CD4-positive, alpha-beta T cell (primary cell): ENCODE measurements at places on chromosomes 2 and 18. TPM values are rescaled to one million over a fixed set of nuclear protein-coding genes. Genes with fewer than 3 reads are reported as not detected.

GRCh38 chr2:232882085-232882484 is 12.0 kb downstream of the SNORC start:
- no peaks in the 10 kb centered on the region for H3K27me3 ChIP-seq
- H3K4me1 ChIP-seq: peaks cover under 1% of the 10 kb centered on the region
- no peak for DNase-seq
- H3K36me3 ChIP-seq: no peaks in the 10 kb centered on the region
- H3K4me3 ChIP-seq: no peak overlapping the region
- no peak overlapping the region for H3K27ac ChIP-seq

DNA sequence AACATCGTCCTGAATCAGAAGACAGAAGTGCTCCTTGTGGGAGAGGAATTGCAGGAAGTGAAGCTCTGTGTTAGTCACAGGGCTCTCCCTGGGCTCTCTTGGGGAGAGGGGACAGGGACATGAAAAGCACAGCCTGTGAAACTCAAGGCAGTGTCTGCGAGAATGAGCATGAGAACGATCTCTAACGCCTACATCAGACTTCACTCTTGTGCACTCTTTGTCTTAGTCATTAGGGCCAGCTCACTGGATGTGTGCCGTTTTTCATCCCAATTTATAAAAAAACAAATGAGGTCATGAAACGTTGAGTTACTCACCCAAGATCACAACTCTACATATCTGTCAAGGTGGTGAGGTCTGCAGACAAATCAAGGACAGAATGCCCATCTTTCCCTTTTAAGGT is 27.0 kb upstream of the TWIST2 start:
- DNase-seq: no peak
- peaks cover 12% of the 10 kb centered on the region for H3K27me3 ChIP-seq
- no peak overlapping the region for H3K4me3 ChIP-seq
- H3K36me3 ChIP-seq: no peaks in the 10 kb centered on the region

DNA sequence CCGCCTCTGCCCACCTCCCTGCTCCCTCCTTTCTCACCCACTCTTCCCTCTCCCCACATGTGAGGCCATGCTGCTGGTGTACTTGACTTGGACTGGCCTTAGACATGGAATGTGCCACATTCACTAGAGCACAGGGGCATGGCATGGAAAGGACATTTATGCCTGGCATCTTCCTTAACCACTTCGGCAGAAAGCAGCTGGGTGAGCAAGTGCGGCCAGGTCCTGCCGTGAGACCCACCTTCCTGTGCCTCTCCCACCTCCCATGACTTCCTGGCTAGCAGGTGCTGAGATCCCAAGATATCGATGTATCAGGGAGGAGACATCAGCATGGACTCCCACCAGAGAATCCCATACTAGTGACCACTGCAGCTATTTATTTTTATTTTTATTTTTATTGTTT is 13.0 kb downstream of the GPR55 start:
- no peaks in the 10 kb centered on the region for H3K27me3 ChIP-seq
- H3K4me1 ChIP-seq: peaks cover 11% of the 10 kb centered on the region
- H3K36me3 ChIP-seq: peaks cover 20% of the 10 kb centered on the region
- DNase-seq: peak; percentile 14
- H3K4me3 ChIP-seq: no peak overlapping the region

- peaks cover 26% of the 10 kb centered on the region for H3K4me1 ChIP-seq
- no peak overlapping the region for H3K4me3 ChIP-seq
- DNase-seq: no peak
Observed at GRCh38 chr2:20333738-20334137, 16.9 kb downstream of the PUM2 start.

DNA sequence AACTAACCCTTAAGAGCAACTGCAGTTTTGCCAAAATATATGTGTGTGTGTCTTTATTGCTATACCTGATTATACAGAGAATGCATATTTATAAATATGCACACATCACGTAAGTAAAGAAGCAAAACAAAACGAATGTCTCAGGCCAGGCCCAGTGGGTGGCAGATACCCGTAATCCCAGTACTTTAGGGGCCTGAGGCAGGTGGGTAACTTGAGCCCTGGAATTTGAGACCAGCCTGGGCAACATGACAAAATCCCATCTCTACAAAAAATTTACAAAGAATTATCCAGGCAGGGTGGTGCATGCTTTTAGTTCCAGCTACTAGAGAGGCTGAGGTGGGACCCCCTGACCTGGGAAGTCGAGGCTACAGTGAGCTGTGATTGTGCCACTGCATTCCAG is 745.3 kb downstream of the SATB2 start:
- no peak overlapping the region for H3K4me3 ChIP-seq
- H3K4me1 ChIP-seq: no peaks in the 10 kb centered on the region
- H3K27me3 ChIP-seq: no peaks in the 10 kb centered on the region

GRCh38 chr2:110897966-110898365 is 165.6 kb downstream of the ACOXL start:
- no peak overlapping the region for H3K4me3 ChIP-seq
- no peak for DNase-seq
- H3K36me3 ChIP-seq: no peaks in the 10 kb centered on the region
- no peak overlapping the region for H3K27ac ChIP-seq

- peak overlapping the region; percentile 35 for H3K4me3 ChIP-seq
- no peaks in the 10 kb centered on the region for H3K27me3 ChIP-seq
- peaks cover 3% of the 10 kb centered on the region for H3K4me1 ChIP-seq
Observed at GRCh38 chr18:64207820-64208219, 58.9 kb upstream of the LINC00305 start.

DNA sequence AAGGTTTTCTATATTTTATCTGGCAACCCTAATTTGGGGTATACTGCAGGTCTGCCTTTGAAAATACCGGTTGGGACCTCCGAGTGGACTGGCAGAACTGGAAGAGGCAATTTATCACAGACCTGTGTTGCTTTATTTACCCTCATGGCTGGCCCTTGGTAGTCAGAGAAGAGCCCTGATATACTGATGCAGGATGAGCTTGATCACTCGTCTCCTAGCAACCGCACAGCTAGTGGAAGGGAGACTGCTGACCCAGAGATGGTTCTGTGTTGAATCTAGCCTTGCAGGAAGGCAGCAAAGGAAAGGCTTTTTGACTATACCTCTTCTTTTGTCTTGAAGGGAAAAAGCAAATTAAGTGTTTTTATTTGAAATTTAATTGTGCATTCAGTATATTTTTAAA is 154.7 kb downstream of the EML6 start:
- no peak overlapping the region for H3K4me3 ChIP-seq
- no peak for DNase-seq
- H3K27ac ChIP-seq: no peak overlapping the region
- H3K36me3 ChIP-seq: no peaks in the 10 kb centered on the region
- no peaks in the 10 kb centered on the region for H3K4me1 ChIP-seq
- H3K27me3 ChIP-seq: no peaks in the 10 kb centered on the region

DNA sequence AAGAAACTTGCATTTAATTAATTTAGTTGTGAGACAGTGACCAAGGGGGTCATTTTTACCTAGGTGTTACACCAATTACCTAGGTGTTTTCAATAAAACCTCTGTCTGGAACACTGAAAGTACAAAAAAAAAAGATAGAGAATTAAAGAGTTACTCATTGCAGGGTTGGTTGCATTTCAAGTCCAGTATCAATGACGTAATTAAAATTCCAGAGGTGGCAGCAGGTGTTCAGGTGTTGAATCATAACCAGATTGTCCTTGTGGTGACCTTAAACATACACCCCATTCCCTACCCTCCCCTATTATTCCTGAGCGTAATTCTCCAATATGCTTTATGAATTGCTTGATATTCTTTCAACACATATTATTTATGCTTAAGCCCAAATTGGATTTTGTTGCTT is 352.0 kb upstream of the SLC8A1 start:
- H3K4me1 ChIP-seq: no peaks in the 10 kb centered on the region
- H3K36me3 ChIP-seq: no peaks in the 10 kb centered on the region
- no peak overlapping the region for H3K27ac ChIP-seq
- H3K4me3 ChIP-seq: no peak overlapping the region
- DNase-seq: no peak

- H3K4me1 ChIP-seq: peaks cover 21% of the 10 kb centered on the region
- no peak for DNase-seq
- H3K27ac ChIP-seq: no peak overlapping the region
Observed at GRCh38 chr2:29317077-29317517, 201.9 kb downstream of the CLIP4 start.

- no peak within 1 kb of the TSS for H3K27ac ChIP-seq
- H3K4me3 ChIP-seq: no peak within 1 kb of the TSS
Observed at GRCh38 chr2:188974164-188974563, at the start of gene COL3A1. Gene COL3A1, plus strand, starts transcription at chr2:188974373. Its CDS starts 117 bp downstream, at chr2:188974490.

- no peak overlapping the region for H3K4me3 ChIP-seq
- no peak for DNase-seq
- H3K27me3 ChIP-seq: no peaks in the 10 kb centered on the region
- H3K27ac ChIP-seq: no peak overlapping the region
- H3K4me1 ChIP-seq: no peaks in the 10 kb centered on the region
Observed at GRCh38 chr2:213067888-213068287, 83.5 kb downstream of the IKZF2 start.

GRCh38 chr18:9474108-9474982 is 968 bp upstream of the RALBP1 start:
- H3K4me3 ChIP-seq: peak overlapping the region; percentile 72
- peaks cover 2% of the 10 kb centered on the region for H3K36me3 ChIP-seq
- no peak for DNase-seq
- peaks cover 25% of the 10 kb centered on the region for H3K4me1 ChIP-seq
- no peaks in the 10 kb centered on the region for H3K27me3 ChIP-seq

- no peak overlapping the region for H3K4me3 ChIP-seq
- no peaks in the 10 kb centered on the region for H3K27me3 ChIP-seq
- H3K4me1 ChIP-seq: no peaks in the 10 kb centered on the region
Observed at GRCh38 chr2:173831312-173832229, 133.6 kb downstream of the SP3 start.

GRCh38 chr2:69644506-69644979 is 1.0 kb upstream of the AAK1 start:
- no peaks in the 10 kb centered on the region for H3K27me3 ChIP-seq
- H3K36me3 ChIP-seq: peaks cover 9% of the 10 kb centered on the region
- H3K4me1 ChIP-seq: peaks cover 57% of the 10 kb centered on the region
- H3K27ac ChIP-seq: peak overlapping the region; percentile 90
- H3K4me3 ChIP-seq: peak overlapping the region; percentile 85

DNA sequence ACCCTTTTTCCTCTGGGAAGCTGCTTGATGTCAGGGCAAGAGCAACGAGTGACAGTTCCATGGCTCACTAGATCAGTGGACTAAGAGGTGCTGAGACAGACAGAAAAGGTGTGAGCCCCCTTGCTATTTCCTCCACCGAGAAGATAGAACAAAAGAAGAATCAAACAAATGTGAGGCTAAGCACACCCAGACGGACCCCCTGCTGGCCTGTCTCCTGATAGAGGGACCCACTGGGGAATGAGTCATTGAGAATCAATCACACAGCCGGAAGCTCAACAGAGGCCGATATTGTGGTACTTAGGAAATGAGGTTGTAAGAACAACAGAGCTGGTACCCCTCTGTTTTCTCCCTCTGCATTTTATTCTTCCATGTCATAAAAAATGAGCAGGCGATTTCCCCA is 89.8 kb upstream of the TEX51 start:
- H3K4me1 ChIP-seq: no peaks in the 10 kb centered on the region
- H3K4me3 ChIP-seq: no peak overlapping the region
- no peaks in the 10 kb centered on the region for H3K27me3 ChIP-seq
- no peak for DNase-seq

GRCh38 chr2:42042631-42043355 is 5.0 kb upstream of the PKDCC start:
- H3K36me3 ChIP-seq: no peaks in the 10 kb centered on the region
- H3K27me3 ChIP-seq: peaks cover 44% of the 10 kb centered on the region
- H3K4me1 ChIP-seq: peaks cover 8% of the 10 kb centered on the region
- no peak for DNase-seq

GRCh38 chr2:131037398-131038257 is 55.6 kb downstream of the FAM168B start:
- peaks cover 48% of the 10 kb centered on the region for H3K4me1 ChIP-seq
- H3K4me3 ChIP-seq: no peak overlapping the region
- peaks cover 10% of the 10 kb centered on the region for H3K27me3 ChIP-seq
- H3K36me3 ChIP-seq: no peaks in the 10 kb centered on the region
- no peak for DNase-seq

DNA sequence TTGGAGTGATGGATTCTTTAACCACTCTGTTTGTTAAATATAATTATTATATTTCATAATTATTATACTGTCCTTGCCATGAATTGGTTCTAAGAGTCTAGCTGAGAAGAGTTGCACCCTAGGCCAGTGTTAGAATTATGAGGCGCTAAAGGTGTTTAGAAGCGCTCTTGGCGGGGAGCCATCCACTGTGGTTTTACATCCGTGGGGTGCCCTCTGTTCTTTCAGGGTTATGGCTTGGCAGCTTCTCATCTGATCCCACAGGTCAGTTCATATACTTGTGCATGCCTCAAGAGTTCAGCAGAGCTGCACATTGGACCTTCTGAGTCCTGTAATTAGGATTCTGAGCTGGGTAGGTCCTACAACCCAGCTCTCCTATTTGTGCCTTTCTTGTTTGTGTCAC is 9.1 kb downstream of the ASAP2 start:
- H3K27ac ChIP-seq: no peak overlapping the region
- no peaks in the 10 kb centered on the region for H3K4me1 ChIP-seq
- H3K27me3 ChIP-seq: peaks cover 14% of the 10 kb centered on the region
- no peak for DNase-seq

GRCh38 chr2:232815569-232815968 is 39.2 kb upstream of the KCNJ13 start:
- H3K4me1 ChIP-seq: no peaks in the 10 kb centered on the region
- H3K27me3 ChIP-seq: no peaks in the 10 kb centered on the region
- peaks cover 91% of the 10 kb centered on the region for H3K36me3 ChIP-seq
- H3K27ac ChIP-seq: no peak overlapping the region
- H3K4me3 ChIP-seq: no peak overlapping the region

- peak; percentile 19 for DNase-seq
- H3K27me3 ChIP-seq: peaks cover 64% of the 10 kb centered on the region
- H3K27ac ChIP-seq: no peak within 1 kb of the TSS
- H3K4me3 ChIP-seq: peak within 1 kb of the TSS; percentile 34
Observed at GRCh38 chr2:85753525-85754312, at the start of gene ATOH8. Gene ATOH8, plus strand, starts transcription at chr2:85753991. Its CDS starts 199 bp downstream, at chr2:85754190.

DNA sequence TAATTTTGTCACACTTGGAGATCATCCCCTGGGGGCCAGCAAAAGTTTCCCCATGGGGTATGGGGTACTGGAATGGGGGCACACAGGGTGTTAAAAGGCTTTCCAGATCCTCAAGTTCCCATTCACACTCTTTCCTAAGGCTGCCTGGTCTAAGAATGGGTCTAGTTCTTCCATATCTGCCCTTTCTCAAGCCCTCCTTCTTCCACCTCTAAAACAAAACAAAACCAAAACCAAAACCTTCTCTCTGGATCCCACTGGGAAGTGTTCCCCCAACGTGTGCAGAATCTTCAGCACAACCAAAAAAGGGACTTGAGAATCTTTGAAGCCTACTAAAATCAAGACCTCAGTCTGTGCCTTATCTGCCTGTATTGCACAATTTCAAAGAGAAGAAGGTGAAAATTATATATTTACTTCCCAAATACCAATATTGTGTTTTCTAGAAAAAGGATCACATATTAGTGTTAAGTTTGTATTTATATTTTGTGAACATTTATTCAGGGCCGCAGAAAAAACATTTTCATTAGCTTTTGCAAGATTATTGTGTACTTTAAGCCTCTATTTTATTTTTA is 207.2 kb upstream of the TCF4 start:
- no peak overlapping the region for H3K27ac ChIP-seq
- H3K4me1 ChIP-seq: no peaks in the 10 kb centered on the region
- no peaks in the 10 kb centered on the region for H3K36me3 ChIP-seq
- DNase-seq: no peak

Gene CFAP53
- 0.33 TPM for total RNA-seq

Gene HRH4
- 0.34 TPM for total RNA-seq

Gene DCC
- not detected for total RNA-seq

Gene POTEJ
- total RNA-seq: not detected

Gene AMER3
- not detected for total RNA-seq

Gene VIL1
- 0.33 TPM for total RNA-seq

Gene CHST9
- not detected for total RNA-seq

Gene LRP2
- not detected for total RNA-seq

Gene PRSS56
- not detected for total RNA-seq
